SK-N-MC (cell line): ENCODE measurements at places on chromosomes 2 and 18.

- DNase-seq: no peak
Observed at GRCh38 chr2:100207411-100207885, 65.1 kb upstream of the AFF3 start.

DNA sequence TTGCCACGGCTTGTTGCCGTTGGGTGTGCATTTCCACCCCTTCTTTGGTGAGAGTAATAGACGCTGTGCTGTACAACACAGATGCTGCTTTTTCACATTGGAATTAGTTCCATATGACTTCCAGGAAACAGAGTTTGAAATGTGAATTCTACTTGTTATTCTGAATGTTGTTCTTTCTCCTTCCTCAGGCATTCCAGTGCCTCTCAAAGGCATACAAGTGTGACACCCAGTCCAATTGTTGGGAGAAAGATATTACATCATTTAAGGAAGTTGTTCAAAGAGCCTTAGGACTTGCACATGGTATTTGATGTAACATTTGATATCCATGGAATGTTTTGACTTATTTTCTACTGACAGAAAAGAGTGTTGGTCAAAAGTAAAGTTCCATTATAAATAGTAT lies 134.4 kb upstream of the LTBP1 start:
- peak; percentile 40 for DNase-seq

DNA sequence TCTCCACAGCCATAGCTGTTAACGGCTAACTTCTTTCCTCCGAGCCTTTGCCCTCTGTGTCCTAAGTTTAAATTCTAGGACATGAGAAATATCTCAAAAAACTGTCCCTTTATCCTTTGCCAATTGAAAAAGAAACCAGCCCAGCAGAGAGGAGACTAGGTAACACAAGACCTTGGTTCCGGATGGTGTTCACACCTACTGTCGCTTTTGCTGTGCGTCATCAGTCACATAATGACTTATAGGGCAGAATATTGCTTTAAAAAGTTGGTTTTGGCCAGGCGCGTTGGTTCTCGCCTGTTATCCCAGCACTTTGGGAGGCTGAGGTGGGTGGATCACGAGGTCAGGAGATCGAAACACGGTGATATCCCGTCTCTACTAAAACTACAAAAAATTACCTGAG lies 66.2 kb downstream of the SP3 start:
- DNase-seq: no peak

DNA sequence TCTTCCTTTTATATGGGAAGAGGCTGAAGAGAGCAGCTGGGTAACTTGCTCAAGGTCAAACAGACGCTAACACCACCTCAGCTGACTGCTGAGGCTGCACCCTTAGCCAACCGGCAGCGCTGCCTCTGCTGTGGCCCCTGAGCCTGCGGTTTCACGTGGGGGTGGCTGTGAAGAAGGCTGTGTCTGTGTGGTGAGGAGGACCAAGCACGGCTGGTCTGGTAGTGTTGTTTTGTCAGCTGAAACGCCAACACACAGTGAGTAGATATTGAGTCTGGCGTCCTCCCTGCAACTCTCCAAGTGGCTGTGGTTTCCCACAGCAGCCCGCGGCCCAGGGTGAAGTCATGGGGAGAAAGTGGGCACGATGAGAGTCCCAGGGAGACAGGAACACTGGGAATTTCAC lies 69.6 kb downstream of the THNSL2 start:
- DNase-seq: no peak

- DNase-seq: no peak
Observed at GRCh38 chr18:62616331-62616805, 93.5 kb downstream of the ZCCHC2 start.

- DNase-seq: peak; percentile 97
Observed at GRCh38 chr2:106956879-106957278, 70.9 kb upstream of the ST6GAL2 start.

DNA sequence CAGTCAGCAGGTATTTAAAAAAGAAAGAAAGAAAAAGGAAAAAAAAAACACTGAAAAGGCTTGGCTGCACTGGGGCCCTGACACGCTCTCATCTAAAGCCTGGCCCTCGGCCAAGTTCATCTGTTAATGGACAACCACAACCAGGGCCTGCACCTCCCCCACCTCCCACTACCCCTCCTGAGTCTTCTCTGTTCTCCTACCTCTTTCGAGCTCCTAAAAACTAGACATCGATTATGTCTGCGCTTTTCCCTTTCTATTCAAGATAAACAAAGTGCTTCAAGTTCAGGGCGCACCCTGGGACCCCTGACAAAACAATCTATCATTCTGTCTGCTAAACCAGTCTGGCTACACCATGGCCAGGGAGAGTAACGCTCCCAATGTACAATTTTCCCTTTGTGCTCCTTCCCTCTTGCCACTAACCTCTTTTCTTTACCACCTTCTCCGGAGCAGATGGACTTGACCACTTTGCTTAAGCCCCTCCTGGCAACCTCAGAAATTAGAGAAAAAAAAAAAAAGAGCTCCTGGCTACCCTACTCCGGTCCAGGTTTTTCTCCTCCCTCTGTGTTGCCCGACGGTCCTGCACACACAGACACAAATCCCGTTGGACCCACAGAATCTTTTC lies 22.7 kb downstream of the BCL11A start:
- no peak for DNase-seq

DNA sequence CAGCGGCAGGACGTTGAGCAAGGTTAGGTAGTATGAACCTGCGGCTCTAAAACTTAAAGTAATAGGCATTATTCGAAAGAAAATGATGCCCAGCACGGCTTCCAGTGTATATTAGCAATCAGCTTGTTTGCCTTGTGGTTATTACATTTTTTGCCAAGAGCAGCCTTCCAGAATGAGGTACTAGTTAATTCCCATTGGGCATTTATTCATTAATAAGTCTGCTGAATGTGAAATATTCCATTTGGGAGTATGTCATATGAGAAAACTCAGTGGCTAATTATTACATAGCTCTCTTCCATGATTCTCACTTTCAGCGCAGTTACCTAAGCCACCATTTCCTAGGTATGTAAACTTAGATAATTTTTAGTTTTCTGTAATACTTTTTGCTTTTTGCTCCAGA lies 12.9 kb downstream of the CRIM1 start:
- no peak for DNase-seq

DNA sequence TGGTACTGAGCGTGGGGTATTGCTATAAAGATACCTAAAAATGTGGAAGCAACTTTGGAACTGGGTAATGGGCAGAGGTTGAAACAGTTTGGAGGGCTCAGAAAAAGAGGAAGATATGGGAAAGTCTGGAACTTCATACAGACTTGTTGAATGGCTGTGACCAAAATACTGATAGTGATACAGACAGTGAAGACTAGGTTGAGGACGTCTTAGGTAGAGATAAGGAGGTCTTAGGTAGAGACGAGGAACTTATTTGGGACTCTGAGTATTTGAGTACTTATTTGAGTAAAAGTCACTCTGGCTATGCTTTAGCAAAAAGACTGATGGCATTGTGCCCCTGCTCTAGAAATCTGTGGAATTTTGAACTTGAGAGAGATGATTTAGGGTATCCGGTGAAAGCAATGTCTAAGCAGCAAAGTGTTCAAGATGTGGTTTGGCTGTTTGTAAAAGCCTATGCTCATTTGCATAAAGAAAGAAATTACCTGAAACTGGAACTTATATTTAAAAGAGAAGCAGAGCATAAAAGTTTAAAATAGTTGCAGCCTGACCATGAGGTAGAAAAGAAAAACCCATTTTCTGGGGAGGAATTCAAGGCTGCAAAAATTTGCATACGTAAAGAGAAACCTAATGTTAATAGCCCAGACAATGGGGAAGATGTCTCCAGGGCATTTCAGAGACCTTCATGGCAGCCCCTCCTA lies 219.6 kb downstream of the PDE1A start:
- no peak for DNase-seq

DNA sequence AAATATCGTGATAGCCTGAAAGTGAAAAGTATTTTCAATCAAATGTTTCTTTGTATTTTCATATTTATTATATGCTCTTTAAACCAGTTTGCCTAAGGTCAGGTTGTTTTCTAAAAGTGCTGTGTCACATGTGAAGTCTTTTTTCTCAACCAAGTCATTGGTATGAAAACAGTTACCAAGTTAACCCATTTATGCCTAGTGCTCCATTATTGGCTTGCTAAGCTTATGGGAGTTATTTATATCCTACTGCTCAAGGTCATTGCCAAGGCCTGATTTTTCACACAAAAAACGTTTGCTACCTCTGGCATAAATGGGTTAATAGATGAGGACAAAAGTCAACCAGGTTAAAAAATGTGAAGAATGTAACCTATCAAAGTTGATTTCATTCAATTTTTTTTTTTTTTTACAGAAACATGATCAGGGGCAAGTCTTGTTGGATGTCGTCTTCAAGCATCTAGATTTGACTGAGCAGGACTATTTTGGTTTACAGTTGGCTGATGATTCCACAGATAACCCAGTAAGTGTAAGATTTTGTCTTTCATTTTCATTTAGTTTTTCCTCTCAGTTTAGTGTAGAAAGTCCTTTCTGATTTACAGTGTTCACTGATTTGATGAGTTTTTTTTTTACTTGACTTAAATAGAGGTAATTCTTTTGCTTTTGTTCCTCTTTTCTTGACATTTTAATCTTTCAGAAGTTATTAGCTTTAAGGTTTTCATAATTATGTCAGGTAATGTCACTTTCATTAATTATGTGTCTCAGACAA lies 102.6 kb downstream of the PTPN4 start:
- DNase-seq: no peak

DNA sequence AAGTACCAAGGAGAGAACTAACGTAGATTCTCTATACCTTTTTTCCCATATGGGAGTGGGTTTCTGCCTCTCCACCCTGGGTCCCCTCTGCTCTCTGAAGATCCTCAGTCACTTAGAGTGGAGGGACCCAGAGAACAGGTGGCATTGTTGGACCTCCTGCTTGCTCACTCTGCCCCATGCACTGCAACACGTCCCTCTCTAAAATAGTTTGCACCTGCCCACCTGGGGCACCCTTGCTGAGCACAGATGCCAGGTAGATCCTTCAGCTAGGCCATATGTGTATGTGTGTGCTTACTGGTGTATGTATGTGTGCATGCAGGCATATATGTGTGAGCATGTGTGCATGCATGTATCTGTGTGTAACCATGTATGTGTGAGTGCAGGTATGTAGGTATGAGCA lies 2.2 kb downstream of the IL36RN start:
- no peak for DNase-seq

- DNase-seq: no peak
Observed at GRCh38 chr2:131031875-131032274, 61.4 kb downstream of the FAM168B start.

- DNase-seq: no peak
Observed at GRCh38 chr2:119852214-119852613, 92.5 kb downstream of the PTPN4 start.

DNA sequence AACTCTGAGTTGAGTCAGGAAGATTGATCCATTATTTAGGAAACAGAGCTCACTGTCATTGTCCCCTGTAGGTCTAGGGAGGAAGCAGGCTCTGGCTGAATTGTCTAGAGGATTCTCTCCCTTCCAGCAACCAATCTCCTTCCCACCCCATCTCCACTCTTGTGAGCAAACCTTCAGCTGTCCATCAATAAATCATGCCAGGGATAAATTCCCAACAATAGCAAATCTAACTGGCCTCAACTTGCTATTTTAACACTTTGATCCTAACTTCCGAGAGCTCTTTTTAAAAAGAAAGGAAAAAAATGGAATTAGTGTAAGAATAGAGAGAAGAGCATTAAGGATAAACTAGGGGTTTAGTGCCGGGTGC lies 53.5 kb downstream of the ATP8B1 start:
- no peak for DNase-seq

DNA sequence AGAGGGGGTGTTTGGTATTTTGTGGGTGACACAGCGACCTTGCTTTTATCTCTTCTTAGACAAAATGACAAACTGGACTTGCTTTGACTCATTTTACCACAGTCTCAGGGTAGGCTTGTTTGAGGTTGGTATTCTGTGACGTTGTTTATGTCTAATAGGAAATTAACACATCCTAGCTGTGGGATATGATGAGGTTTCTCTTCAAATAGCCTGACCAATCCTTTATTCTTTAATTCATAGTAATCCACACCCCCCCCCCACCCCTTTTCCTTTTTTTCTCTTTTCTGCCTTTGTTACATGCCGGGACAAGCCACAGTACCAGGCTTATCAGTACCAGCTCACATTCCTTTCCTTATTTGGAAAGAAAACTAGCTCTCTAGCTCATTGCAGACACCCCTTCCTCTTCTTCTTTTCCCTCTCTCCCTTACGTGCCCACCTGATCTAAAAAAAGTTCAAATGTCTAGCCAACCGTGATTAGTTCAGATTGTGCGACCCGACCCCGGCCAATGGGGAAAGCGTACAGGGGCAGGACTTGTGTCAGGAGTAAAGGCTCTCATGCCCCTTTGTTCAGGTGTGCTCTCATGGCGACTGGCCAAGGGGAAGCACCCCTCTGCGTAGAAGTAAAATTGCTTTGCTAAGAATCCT lies 52.2 kb upstream of the PTPRM start:
- DNase-seq: no peak

- DNase-seq: no peak
Observed at GRCh38 chr2:65802298-65802942, 370.0 kb upstream of the SPRED2 start.

GRCh38 chr18:48348739-48349138 lies 60.4 kb downstream of the ZBTB7C start:
- no peak for DNase-seq

GRCh38 chr18:70028734-70029133 lies 81.1 kb upstream of the CD226 start:
- DNase-seq: no peak

GRCh38 chr2:219542931-219543595 lies 546 bp downstream of the CHPF start:
- DNase-seq: no peak

- no peak for DNase-seq
Observed at GRCh38 chr2:240879105-240879504, 10.5 kb downstream of the AGXT start.

GRCh38 chr2:54830546-54830945 lies 107.1 kb downstream of the EML6 start:
- DNase-seq: no peak

DNA sequence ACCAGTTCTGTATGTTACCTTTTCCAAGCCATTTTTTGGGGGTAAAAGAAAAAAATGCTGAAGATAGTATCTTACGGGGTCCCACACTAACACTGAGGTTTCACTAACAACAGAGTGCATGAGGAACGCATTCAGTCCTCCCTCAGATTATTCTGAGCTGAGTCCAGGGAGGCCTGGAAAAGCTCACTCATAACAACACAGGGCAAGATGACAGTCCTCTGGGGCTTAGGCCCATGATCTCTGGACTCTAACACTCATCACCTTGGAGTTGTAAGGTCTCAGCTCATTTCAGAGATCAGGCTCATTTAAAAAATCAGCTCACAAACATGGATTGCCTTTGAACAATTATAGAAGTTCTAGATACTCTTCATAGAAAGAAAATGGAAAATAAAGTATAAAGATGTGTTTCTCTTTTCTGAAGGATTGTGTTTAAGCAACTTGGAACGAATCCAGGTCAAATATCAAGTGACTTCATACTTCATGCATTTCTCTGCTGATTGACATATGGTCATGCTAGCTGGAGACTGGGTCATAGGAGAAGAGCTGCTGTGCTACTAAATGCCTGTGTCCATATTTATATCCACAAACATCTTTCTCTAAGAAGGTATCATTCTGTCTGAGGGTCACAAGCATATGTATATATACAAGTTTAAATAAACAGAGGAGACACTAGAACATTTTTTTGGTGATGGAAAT lies 265.8 kb downstream of the ALK start:
- DNase-seq: no peak

GRCh38 chr2:153299217-153299616 lies 179.3 kb downstream of the RPRM start:
- DNase-seq: no peak

GRCh38 chr2:186696290-186696689 lies 2.4 kb downstream of the FAM171B start:
- no peak for DNase-seq
